Activated T-helper 1 cell treated with anti-CD3 and anti-CD28 coated beads, Interleukin-12 subunit alpha, Interleukin-12 subunit beta, Interleukin-2, Interleukin-4 antibody, amounts not matched to agents 30 ng/mL and 10 ng/mL and 1 ng/mL, durations not matched to agents 14 hours and 24 hours and 36 hours (primary cell): ENCODE measurements at places on chromosomes 16 and 17. TPM values are rescaled to one million over a fixed set of nuclear protein-coding genes. Genes with fewer than 3 reads are reported as not detected.

DNA sequence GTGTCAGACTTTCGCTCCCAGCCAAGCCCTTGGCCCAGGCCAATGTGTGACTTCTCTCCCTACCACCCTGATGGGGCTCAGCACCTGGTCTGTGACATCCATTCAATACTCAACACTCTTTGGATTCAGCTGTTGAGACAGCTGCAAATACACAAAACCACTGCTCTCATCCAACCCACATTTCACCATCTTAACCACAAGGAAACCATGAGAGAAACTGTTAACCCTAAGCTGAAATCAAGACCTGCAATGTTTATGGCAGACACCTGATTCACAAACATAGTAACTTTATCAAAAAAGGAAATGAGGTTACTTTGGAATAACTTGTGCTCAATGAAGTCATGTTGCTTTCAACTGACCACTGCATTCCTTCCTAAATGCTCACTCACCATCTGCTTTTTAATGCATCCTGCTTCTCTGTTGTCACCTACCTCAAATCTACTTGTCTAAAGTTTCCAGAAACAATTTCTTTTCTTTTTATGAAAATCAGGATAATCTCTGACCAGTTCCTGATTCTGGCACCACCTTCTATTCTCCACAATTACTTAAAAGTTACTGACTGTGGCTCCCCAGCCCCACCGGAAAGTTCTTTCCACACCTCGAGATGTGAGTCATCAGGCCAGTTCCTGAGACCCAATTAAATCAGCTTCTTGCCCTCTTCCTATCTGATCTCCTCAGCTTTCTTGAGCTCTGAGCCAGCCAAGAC is 88.2 kb downstream of the NOG start:
- DNase-seq = peak; percentile 12

GRCh38 chr17:8151641-8152111 is 528 bp downstream of the PER1 start:
- DNase-seq = no peak

DNA sequence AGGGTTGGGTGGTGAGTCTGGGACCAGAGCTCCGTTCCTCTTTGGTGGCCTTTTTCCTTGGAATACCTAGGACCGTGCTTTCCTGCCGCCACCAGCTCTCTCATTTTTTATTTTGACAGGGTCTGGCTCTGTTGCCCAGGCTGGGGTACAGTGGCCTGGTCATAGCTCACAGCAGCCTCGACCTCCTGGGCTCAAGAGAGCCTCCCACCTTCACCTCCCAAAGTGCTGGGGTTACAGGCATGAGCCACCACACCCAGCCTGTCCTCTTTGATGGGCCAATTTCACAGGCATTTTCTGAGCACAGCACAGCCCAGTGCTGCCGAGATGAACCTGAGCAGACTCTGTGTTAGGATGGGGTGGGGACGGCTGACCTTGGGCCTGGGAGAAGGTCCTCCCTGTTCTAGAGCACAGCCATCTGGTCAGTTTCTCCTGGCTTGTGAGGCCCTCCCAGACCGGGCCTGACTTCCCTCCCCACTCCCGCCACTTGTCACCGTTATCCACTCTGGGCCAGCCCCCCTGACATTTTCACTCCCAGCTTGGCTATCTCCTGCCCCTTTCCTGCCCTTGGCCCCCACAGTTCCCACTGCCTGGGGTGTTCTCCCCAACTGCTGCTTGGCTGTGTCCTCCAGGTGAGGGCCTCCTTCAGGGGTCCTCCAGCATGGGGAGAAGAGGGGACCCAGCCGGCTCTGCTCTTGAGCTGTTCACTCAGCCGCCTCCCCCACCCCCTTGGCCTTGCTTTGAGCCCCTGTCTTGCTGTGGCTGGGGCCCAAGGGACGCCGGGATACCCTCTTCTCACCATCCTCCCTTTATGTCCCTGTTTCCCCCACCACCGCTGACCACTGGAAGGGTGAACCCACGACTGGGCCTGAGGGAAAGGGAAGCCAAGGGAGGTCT is 5.0 kb downstream of the ADCY7 start:
- DNase-seq = no peak

Gene TMED6
- total RNA-seq = 1.2 and 1.3 TPM in 2 replicates
